ENCODE measurements at places on chromosomes 12 and 14.

DNA sequence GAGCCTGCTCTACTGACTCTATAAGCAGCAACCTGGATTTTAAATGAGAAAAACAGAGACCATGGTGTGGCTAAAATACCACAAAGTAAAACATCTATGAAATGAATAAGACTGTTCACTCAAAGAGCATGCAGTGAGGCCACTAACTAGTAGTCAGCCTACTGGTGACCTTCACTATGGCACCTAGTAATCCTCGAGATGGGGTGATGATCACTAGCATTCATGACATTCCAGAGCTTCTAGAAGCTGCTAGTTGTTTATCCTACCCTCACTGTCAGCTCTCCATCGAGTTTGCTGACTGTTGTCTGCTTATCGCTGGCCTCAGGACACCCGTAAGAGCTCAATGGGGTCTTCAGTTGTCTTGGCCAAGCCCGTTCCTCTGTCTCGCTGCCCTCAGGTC is 13.7 kb downstream of the SPTB start:
- DNase-seq = no peak

DNA sequence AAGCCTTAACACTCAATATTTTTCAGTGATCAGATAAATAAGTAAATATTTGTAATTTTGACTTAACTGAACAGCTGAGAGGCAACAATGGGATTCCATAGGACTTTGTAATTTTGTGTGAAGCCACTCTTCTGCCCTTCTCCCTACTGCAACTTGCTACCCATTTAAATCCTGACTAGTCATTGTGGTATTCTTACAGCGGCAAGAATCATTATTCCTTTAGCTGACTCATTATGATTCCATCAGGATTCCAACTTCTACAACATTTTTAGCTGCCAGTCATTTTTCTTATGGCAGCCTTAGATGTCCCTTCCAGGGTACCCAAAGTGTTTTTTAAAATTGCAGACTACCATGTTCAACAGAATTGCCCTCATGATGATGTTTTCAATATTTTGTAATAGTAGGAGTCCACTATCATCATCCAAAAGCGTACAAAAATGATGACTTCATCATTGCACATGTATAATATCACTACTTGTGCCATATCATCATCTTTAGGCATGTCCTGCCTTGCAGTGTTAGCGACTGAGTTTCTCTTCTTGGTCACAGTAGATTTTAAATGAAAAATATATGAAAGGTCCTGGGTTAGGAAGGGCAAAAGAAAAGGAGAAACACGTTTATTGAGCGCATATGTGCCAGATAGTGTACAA is 5.1 kb upstream of the MAGOHB start:
- DNase-seq = peak; percentile 91

GRCh38 chr12:129169928-129170327 is 316.6 kb downstream of the GLT1D1 start:
- DNase-seq = no peak

DNA sequence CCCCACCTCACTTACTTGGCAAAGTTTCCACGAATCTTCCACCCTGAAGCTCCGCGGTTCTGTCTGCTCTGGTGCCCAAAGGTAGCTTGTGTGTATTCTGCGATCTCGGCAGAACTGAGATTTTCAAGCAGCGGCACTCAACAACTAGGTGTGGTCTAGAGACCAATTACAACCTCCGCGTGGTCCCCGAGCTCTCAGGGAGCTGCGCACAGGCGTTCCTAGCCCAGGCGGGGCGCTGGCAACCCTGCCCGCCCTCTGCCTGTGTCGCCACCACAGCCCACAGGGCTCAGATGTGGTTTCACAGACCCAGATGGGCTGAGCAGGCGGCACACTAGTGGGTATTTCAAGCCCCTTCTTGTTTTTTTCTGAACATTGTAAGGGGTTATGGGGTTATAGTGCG is 1.5 kb upstream of the DIABLO start:
- DNase-seq = no peak

DNA sequence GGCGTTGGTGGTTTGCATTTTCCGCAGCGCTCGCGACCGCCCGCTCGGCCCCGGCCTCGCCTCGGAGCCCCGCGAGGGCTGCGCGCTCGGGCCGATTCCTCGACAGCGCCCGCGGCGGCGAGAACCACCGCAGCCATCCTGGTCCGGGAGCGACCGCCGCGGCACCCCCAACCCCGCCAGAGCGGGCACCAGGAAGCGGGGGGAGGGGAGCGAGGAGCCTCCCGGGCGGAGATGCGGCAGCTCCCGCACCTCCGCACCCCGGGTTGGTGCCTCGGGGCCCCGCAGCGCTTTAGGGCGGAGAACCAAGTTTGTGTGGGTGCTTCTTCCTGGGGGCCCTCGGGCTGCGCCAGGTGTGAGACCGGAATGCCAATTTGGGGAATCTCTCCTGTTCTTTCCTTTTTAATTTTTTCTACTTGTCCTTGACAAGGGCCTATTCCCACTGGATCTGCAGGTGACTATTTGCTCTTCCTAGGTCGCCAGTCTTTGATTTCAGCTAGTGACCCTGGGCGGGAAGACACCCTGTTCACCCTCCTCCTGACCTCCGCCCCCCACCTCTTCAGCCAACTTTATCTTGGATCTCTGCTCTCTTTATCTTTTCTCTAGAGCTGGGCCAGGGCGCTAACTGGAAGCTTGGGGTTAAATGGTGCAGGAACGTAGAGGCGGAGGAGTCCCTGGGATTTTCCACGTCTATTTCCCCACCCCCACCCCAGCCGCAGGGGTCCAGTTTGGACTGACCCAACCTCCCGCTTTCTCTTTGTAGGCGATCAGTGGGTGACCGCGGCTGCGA is at the start of gene SOCS2:
Gene SOCS2 (plus strand): TSS at position 751 of the 787 bp plus-strand sequence. CDS start 223 bp downstream, outside the sequence.
- DNase-seq = peak; percentile 65

DNA sequence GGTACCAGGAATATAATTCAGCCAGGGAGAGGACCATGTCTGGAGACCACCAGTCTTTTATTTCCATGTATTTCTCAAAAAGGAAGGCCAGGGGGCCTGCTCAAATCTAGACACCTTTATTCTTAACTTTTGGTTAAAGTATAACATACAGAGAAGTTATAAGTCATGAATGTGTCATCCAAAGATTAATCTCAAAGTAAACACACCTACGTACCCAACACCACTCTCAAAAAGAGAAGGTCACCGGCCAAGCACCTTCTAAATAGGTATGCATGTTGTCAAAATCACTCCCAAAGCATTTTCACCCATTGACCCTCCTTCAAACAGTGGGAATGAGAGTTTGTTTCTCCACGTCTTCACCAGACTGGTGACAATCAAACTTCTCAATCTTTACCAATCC is 60.0 kb upstream of the FZD10 start:
- DNase-seq = no peak

- DNase-seq = peak; percentile 14
Observed at GRCh38 chr12:76755829-76756379, 8.0 kb upstream of the ZDHHC17 start.

GRCh38 chr12:91819132-91819447 is 326.6 kb downstream of the BTG1 start:
- no peak for DNase-seq

- DNase-seq = peak; percentile 25
Observed at GRCh38 chr12:50546441-50547318, 41.9 kb downstream of the DIP2B start.

GRCh38 chr12:54207539-54208294 is 18.9 kb upstream of the SMUG1 start:
- peak; percentile 64 for DNase-seq

DNA sequence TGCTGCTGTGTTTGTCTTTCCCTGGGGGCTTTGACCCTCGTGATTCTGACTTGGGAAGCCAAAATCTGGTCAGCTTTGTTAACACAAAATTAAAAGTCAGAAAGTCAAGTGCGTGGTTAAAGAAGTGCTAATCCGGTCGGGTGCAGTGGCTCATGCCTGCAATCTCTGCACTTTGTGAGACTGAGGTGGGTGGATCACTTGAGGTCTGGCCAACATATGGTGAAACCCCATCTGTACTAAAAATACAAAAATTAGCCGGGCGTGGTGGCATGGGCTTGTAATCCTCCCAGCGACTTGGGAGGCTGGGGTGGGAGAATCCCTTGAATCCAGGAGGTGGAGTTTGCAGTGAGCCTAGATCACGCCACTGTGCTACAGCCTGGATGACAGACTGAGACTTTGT is 844.6 kb downstream of the VRK1 start:
- DNase-seq = no peak

DNA sequence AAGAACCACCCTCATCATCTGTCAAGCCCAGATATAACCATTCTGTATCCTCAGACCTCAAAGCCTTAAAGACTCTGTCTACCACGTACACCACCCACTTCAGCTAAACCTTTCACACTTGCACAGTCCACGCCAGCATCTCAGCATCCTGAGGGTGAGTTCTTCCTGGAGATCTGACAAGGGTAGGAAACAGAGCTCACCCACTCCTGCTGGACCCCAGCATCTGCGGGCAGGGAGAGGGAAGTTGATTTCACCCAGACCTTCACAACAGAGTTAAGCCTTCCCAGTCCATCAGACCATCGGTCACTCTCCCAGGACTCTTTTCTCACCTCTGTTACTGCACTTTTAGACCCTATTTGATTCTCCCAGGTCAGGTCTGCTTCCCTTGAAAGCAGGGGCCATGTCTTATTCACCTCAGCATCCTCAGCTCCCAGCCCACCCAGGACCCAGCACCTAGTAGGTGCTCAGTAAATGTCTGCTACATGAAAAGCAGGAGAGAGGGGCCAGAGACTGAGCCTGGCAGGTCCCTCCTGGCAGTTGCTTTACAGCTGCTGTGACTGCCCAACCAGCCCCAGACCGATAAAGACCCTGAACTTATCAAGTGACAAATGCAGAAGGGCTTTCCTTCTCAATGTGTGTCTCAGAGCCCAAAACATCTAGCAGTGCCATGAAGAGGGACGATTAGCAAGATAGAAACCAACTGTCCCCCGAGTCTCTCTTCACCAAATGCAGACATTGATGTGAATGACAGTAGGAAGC is 34.1 kb downstream of the ANO2 start:
- DNase-seq = no peak

DNA sequence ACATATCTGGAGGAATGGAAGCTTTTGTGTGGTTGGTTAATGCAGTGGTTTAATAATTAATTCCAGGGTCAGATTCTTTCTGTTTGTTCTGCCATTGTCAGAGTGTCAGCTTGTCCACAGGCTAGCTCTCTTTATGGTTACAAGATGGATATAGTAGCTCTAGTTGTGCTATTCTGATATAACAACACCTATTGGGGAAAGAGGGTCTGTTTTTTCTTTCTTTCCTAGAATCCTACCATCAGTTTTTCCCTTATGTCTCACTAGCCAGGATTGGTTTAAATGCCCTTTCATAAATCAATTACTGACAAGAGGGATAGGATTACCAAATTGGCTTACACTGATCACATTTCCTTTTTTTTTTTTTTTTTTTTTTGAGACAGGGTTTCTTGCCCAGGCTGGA is 27.8 kb downstream of the CNOT2 start:
- DNase-seq = no peak

GRCh38 chr12:120361506-120362208 is 7.3 kb downstream of the MSI1 start:
- DNase-seq = peak; percentile 61

- DNase-seq = peak; percentile 81
Observed at GRCh38 chr14:68824517-68825347, 31.9 kb upstream of the ZFP36L1 start.

DNA sequence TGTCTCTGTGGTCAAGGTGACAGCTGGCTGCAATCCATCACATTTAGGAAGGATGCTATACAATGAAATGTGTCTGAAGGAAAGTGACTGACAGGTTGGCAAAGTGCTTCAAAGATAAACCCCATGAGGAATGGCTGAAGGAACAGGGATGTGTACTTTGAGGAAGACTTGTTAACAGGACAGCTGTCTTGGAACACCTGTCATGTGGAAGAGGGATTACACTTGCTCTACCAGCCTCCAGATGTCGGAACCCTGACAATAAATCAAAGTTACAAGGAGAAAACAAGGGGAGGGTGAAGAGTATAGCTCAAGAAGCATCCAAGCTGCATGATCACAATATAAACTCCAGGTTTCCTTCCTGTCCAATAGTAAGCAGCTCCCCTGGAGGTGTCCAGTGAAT is 147.8 kb upstream of the TMCC3 start:
- no peak for DNase-seq

DNA sequence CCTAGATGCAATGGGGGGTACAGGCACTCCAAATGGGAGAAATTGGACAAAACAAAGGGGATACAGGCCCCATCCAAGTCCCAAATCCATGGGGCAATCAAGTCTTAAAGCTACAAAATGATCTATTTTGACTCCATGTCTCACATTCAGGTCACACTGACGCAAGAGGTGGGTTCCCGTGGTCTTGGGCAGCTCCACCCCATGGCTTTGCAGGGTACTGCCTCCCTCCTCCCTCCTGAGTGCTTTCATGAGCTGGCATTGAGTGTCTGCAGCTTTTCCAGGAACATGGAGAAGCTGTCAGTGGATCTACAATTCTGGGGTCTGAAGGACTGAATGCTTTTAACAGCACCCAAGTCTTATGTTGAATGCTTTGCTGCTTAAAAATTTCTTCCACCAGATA is 274.5 kb upstream of the LRIG3 start:
- no peak for DNase-seq

- DNase-seq = no peak
Observed at GRCh38 chr12:48077111-48077510, 28.8 kb downstream of the SENP1 start.

DNA sequence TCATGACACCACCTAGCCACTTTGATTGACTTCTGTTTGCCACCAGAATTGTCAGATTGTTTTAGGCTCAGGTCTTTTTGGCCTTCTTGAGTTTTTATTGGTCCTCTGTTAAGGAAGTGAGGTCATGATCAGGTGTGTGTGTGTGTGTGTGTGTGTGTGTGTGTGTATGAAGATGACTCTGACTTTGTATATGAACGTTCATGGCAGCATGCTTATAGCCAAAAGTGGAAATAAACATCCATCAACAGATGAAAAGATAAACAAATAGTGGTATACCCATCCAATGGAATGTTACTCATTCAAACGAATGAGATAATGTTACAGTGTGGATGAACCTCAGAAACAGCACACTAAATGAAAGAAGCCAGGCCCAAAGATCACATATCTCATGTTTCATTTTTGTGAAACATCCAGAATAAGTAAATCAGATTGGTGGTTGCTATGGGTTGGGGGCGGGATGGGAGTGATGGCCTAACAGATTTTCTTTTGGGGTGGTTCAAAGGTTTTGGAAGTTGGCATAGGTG is 258.6 kb downstream of the KTN1 start:
- DNase-seq = peak; percentile 7

GRCh38 chr14:31025367-31026076 is at the start of gene AP4S1:
Gene AP4S1, plus strand, starts transcription at chr14:31025649. Its CDS starts 40,548 bp downstream, at chr14:31066197.
- DNase-seq = peak; percentile 38

DNA sequence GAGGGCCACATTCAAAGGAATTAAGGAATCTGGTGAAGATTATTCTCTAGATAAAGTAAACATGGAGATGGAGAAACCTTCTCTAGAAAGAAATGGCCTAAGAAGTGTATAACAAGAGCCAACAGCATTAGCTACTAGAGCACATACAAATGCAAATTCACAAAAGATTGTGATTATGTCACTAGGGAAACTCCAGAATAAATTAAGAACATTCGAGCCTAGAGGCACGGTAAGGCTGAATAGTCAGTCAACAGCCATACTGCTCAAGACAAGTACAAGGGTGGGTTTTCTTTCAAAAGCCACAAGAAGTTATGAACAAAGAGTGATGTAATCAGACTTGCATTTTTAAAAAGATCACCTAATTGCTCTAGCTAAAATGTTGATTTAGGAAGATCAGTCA is 25.4 kb downstream of the PPP4R3A start:
- DNase-seq = no peak

All from EH (cell line).